ENCODE measurements at places on chromosomes 1 and 21.

DNA sequence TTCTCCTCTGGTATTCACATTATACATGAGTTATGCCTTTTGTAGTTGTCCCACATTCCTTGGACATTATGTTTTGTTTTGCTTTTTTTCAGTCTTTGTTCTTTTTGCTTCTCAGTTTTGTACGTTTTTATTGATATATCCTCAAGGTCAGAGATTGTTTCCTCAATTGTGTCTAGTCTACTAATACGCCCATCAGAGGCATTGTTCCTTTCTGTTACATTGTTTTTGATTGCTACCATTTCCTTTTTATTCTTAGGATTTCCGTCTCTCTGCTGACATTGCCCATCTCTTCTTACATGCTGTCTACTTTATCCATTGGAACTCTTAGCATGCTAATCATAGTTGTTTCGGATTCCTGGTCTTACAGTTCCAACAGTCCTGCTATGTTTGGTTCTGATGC, 27.8 kb upstream of the MPC2 start:
- no peaks in the 10 kb centered on the region for H3K27me3 ChIP-seq
- DNase-seq = no peak
- peaks cover 10% of the 10 kb centered on the region for H3K36me3 ChIP-seq
- H3K27ac ChIP-seq = no peak overlapping the region
- no peak overlapping the region for H3K4me3 ChIP-seq
- no peaks in the 10 kb centered on the region for H3K4me1 ChIP-seq

GRCh38 chr1:242629396-242629795, 104.9 kb upstream of the PLD5 start:
- no peak overlapping the region for H3K4me3 ChIP-seq
- H3K27me3 ChIP-seq = no peaks in the 10 kb centered on the region
- DNase-seq = no peak

DNA sequence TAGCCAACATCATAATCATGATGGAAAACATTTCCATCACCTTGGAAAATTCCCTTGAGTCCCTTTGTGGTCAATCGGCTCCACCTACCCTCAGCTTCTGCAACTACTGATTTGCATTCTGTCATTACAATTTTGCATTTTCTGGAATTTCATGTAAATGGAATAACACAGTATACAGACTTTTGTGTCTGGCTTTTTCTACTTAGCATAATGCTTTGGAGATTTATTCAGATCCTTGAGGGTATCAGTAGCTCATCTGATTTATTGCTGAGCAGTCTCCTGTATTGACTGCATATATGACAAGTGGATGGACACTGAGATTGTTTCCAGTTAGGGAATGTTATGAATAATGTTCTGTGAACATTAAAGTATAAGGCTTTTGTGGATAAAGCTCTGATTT, 358.3 kb downstream of the USP25 start:
- H3K36me3 ChIP-seq = no peaks in the 10 kb centered on the region
- H3K27ac ChIP-seq = no peak overlapping the region
- no peaks in the 10 kb centered on the region for H3K4me1 ChIP-seq

- H3K4me1 ChIP-seq = no peaks in the 10 kb centered on the region
- H3K4me3 ChIP-seq = no peak overlapping the region
- H3K27me3 ChIP-seq = peaks cover 2% of the 10 kb centered on the region
- peaks cover 2% of the 10 kb centered on the region for H3K36me3 ChIP-seq
These were observed 18.6 kb upstream of the FBXO28 start for GRCh38 chr1:224095339-224095738.

DNA sequence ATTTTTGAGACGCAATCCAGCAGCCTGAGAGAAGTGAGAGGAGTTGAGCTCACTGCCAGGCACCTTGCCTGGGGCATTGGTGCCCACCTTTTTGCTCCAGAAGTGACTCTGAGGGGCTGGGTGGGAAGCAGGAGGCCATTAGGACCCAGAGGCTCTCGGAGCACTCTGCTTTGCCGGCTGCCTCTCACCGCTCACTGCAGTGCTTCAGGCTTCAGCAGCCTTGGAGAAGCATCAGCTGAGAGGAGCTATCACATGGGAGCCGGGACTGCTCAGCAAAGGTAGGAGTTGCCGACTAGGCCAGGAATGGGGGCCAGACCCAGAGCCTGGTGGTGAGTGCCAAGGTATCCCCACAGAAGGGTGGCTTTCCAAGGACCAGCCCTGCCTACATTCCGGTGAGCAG, at the start of gene GPR61:
Gene GPR61 (plus strand): TSS at position 197 of the 400 bp plus-strand sequence. CDS start 3,151 bp downstream, outside the sequence.
- H3K4me1 ChIP-seq = peaks cover 5% of the 10 kb centered on the region
- no peak for DNase-seq
- no peak within 1 kb of the TSS for H3K4me3 ChIP-seq
- H3K27me3 ChIP-seq = no peaks in the 10 kb centered on the region
- H3K36me3 ChIP-seq = no peaks in the 10 kb centered on the region

DNA sequence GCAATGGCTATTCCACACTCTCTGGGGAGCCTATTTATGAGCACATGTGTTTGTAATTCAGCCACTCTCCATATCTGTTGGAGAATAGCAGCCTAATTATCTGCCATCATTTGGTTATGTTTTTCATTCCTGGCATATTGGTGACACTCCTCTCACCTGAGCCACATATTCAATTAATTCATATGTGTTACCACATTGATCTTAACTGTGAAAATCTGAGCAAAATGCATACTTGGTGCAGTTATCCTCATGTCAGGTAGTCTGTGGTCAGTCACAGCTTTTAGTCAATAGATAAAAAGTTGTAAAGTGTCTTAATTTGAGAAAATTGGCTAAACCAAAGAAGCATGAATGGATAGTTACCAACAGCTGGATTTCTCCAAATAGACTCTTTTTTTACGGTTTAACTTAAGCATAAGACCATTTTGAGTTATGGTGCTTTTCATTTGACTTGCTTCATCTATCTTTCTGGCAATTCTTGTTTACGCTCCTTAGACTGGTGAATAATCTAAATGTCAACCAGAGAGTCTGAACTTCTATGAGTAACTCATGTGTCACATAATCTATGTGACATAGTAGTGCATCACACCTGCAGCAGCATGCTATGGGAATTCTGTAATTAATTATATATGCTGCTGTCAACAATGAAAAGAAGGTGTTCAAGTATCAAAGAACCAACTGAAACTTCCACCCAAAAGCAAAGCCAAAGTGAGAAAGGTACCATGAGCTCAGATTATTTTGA, 187.7 kb upstream of the SGIP1 start:
- H3K36me3 ChIP-seq = peaks cover 42% of the 10 kb centered on the region
- no peak overlapping the region for H3K4me3 ChIP-seq
- H3K27ac ChIP-seq = no peak overlapping the region
- no peaks in the 10 kb centered on the region for H3K27me3 ChIP-seq

- no peaks in the 10 kb centered on the region for H3K36me3 ChIP-seq
- H3K4me3 ChIP-seq = no peak overlapping the region
- no peak for DNase-seq
These were observed 282.7 kb upstream of the ADGRL2 start for GRCh38 chr1:81517987-81518386.

DNA sequence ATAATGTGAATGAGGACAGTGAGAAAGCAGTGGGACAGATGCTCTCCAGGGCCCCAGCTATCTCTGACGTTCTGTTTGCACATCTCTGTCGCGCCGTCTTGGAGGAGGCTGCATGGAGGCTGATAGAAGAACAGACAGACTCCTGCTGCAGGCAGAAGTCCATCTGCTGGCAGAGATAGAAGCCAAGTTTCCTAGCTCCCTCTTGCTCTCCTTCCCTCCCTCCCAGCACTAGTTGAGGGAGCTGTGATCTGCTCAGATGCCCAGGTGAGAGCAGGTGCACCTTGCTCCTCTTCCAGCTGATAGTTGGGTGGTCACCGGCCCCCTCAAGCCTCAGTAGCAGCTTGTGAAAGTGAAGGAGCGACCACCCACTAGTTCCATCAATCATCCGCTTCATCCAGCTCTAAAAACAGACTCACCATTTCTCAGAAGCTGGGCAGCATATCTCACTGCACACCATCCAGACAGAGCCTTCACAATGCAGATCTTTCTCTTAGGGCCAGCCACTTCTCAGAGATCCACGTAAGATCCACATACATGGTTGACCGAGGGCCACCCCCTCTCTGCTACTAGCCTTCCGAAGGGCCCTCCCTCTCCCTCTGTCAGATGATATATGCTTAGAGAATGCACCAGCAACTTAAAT, 12.9 kb downstream of the LRRN2 start:
- H3K27ac ChIP-seq = no peak overlapping the region
- no peaks in the 10 kb centered on the region for H3K36me3 ChIP-seq
- H3K4me3 ChIP-seq = no peak overlapping the region
- DNase-seq = no peak

GRCh38 chr1:18479454-18479853, 1.3 kb upstream of the KLHDC7A start:
- no peak for DNase-seq
- H3K4me3 ChIP-seq = no peak overlapping the region
- H3K36me3 ChIP-seq = no peaks in the 10 kb centered on the region
- H3K4me1 ChIP-seq = peaks cover 2% of the 10 kb centered on the region
- H3K27ac ChIP-seq = no peak overlapping the region

DNA sequence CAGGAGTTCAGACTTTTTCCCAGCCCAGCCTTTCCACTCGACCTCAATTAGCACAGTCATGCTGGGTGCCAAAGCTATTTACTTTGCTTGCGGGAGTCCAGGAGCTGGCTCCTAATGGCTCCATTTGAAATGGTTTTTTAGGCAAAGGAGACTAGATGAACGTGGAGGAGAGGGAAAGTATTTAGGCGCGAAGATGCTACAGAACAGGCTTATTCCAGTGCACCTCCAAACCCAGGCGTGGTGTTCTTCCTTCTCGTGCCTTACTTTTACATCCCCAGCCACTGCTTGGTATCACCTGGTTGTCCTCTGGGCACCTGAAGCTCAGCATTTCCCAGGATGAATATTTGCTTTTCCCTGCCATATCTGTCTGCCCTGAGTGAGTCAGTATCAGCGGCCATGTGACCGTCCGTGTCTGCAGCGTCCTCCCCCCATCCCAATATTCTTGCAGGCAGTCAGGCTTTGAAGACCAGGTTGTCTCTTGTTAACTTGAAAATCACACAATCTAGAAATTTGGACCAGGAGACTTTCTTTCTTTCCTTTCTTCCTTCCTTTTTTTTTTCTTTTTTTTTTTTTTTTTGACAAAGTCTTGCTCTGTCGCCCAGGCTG, 198.5 kb downstream of the DYRK1A start:
- H3K27me3 ChIP-seq = no peaks in the 10 kb centered on the region
- H3K4me3 ChIP-seq = no peak overlapping the region
- peaks cover 17% of the 10 kb centered on the region for H3K4me1 ChIP-seq
- no peak overlapping the region for H3K27ac ChIP-seq
- DNase-seq = no peak
- H3K36me3 ChIP-seq = no peaks in the 10 kb centered on the region

- no peaks in the 10 kb centered on the region for H3K4me1 ChIP-seq
- no peak overlapping the region for H3K27ac ChIP-seq
- DNase-seq = no peak
These were observed 157.0 kb upstream of the ZNHIT6 start for GRCh38 chr1:85865213-85865612.

- no peaks in the 10 kb centered on the region for H3K36me3 ChIP-seq
- no peak overlapping the region for H3K27ac ChIP-seq
- no peaks in the 10 kb centered on the region for H3K27me3 ChIP-seq
- H3K4me3 ChIP-seq = no peak overlapping the region
- no peak for DNase-seq
- no peaks in the 10 kb centered on the region for H3K4me1 ChIP-seq
These were observed 40.8 kb upstream of the RXRG start for GRCh38 chr1:165485716-165486115.

DNA sequence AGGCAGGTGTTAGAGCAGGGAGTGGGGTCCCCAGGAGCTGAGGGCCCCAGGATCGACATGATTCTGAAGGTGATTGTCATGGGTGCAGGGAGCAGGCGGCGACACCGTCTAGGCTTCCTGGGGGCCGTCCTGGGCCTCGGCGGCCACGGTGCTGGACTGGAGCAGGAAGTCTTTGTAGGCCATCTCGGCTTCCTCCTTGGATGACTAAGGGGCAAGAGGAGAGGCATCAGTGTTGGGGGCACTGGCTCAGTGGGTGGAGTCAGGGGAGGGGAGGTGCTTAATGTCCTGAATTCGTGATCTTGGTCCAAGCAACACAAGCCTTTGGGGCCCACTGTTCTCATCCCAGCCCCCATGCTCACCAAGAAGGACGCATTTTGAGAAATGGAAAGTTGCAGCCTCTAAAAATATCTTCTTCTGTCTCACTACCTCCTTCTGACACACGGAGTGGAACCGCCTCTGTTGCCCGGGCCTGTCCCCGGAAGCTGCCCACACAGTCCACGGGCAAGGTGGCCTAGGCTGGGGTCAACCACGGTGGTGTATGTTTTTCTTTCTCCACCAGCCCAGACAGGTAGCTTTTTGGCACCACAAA, 8.6 kb upstream of the FCMR start:
- no peak overlapping the region for H3K27ac ChIP-seq
- no peaks in the 10 kb centered on the region for H3K4me1 ChIP-seq
- no peak for DNase-seq
- no peak overlapping the region for H3K4me3 ChIP-seq

Data from neuronal stem cell (in vitro differentiated cells).